Activated naive CD4-positive, alpha-beta T cell (primary cell): ENCODE measurements at places on chromosomes 12 and 14.

DNA sequence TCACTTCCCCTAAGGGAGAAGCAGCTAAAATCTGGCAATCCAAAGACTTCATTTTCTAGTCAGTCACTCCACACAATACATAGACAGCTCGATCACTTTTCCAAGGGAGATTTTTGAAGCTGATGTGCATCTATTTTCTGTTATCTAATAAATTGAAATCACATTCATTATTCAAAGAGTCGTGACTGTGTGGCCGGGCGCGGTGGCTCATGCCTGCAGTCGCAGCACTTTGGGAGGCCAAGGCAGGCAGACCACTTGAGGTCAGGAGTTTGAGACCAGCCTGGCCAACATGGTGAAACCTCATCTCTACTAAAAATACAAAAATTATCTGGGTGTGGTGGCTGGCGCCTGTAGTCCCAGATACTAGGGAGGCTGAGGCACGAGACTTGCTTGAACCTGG is 27.1 kb upstream of the PTGR2 start:
- DNase-seq: no peak

DNA sequence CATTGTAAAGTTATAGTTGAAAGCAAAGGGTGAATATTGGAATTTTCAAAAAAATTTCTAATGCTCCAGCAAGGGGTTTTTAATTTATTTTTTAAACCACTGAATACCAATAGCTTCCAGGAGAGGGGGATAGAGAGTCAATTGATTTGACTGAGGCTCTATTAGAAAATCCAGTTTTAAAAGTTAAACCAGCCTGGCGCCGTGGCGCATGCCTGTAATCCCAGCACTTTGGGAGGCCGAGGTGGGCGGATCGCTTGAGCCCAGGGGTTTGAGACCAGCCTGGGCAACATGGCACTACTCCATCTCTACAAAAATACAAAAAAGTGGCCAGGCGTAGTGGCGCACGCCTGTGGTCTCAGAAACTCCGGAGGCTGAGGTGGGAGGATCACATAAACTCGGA is 150.1 kb downstream of the SLC38A4 start:
- no peak for DNase-seq

DNA sequence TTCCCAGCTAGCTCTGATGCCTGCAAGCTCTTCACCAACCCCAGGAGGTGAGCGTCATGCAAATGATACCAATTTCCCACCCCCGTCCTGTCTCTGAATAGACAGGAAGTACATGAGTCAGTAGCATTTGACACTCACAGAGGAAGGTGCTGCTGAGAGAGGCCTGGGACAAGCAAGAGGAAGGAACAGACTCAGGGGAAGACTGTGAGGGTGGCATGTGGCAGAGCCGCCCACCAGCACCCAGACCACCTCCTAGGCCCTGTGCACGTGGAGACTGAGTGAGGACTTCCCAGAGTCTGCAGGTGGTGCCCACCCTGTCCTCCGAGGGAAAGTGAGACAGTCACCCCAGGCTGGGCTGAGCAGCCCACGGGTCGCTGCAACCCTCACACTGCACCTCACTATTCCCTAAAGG is 199.5 kb upstream of the SFSWAP start:
- DNase-seq: peak; percentile 11

- DNase-seq: no peak
Observed at GRCh38 chr12:51334764-51335163, 10.8 kb upstream of the BIN2 start.

- DNase-seq: no peak
Observed at GRCh38 chr12:90489141-90489540, 465.8 kb downstream of the CCER1 start.

DNA sequence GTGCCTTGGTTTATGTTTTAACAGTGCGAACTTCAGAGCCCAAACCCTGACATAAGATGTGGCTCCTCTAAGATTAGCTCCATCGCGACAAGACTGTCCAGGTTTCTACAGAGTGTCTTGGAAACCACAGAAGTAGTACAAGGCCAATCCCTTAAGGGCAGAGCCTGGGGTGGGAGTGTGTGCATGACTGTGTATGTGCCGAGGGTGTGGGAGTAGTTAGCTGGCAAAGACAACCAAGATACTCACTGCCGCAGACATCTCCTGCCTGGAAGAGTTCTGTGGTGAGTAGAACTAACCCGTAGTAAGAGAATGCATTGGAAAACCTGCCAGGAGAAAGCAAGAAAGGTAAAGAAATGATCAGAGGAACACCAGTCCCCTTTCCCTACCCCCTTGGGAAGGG is 54.1 kb downstream of the DAO start:
- DNase-seq: no peak

GRCh38 chr14:44204061-44204835 is 302.8 kb downstream of the FSCB start:
- no peak for DNase-seq

- peak; percentile 56 for DNase-seq
Observed at GRCh38 chr14:75307700-75308379, 29.2 kb downstream of the FOS start.

GRCh38 chr12:58140395-58140794 is 199.0 kb downstream of the ATP23 start:
- DNase-seq: no peak

GRCh38 chr12:53505555-53506449 is 1.5 kb downstream of the NPFF start:
- no peak for DNase-seq

DNA sequence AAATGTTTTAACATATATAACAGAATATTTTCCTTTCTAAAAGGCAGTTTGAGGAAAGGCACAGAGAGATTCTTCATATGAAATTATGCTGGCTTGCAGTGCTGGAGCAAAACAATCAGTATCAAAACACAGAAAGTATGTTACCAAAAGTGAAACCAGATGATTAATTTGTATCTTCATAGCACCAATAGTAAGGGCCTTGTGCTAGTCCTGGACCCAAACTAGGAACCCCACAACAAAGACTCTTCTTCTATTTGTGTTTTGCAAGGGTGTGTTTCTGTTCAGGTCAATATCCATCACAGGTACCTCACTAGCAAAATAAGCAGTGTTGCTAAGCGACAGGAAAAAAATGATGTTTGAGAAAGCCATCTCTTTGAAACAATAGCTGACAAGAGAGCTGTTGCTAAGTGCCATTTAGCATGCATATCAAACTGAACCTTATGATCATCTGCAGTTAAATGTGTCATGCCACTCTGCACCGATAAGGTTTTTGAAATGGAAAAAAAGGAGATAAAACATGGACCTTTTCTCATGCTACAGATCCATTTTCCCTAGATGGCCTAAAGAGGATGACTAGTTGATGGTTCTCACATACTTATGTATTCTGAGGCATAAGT is 196.2 kb upstream of the ALG10 start:
- no peak for DNase-seq

DNA sequence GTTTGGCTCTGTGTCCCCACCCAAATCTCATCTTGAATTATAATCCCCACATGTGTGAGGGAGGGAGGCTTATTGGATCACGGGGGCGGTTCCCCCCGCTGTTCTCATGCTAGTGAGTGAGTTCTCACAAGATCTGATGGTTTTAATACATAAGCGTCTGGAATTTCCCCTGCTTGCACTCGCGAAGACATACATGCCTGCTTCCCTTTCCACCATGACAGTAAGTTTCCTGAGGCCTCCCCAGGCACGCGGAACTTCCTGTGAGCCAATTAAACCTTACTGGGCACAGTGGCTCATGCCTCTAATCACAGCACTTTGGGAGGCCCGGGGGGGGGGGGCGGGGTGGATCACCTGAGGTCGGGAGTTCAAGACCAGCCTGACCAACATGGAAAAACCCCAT is 60.8 kb downstream of the R3HDM2 start:
- no peak for DNase-seq

- DNase-seq: no peak
Observed at GRCh38 chr12:12166751-12167150, 96.0 kb downstream of the BCL2L14 start.
